ENCODE measurements at places on chromosomes 16 and 17.

GRCh38 chr16:86814256-86814655 lies 235.9 kb downstream of the FOXL1 start:
- DNase-seq = no peak

DNA sequence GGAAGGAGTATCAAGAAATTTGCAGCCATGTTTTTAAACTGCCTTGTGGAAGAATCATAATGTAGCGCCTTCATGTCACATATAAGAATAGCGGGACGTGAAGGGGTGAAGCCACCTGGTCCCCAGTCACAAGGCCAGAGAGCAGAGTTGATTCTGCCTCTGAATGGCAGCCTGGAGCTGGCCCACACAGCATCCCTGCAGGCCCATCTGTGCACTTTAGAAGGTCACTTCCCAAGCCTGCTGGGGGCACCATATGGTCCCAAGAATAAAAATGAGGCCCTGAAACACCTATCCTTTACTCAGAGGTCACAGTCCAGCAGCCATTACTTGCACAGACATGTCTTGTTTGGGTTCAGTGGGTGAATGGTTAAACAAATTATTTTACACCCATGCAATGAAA lies 15.0 kb downstream of the CD300E start:
- DNase-seq = no peak

DNA sequence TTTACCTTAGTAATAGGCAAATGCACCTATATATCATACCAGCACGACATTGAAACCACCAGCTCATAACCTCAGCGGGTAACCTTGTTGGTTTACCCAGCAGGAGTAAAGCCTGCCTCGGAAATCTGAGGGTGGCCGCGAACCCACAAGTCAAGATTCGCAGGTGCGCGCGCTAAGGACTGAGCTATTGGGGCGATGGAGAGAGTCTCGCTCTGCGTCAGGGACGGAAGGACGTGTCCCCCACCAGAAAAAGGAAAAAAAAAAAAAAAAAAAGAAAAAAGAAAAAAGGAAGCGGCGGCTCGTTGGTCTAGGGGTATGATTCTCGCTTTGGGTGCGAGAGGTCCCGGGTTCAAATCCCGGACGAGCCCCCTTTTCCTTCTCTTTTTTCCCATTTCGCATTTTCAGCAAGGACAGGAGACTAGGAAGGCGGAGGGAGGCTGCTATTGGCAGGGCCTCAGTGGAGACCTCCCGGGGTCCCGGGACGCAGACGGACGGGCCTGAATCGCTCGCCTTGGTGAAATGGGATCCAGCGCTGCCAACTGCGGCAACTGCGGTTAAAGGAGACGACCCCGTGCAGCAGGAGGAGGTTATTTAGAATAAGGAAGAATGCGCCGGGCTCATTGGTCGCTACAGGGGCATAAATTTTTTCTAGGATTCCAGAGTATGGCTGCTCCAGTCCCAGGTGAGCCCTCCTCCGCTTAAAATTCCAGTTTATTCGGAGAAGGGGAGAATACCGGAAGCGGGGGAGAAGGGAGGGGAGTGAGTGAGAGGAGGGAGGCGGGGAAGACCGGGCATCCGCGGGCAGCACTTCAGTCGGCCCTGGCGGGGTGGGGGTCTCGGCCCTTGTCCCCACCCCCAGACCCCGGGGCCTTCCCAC lies at the start of gene OR1F1:
TSS of gene OR1F1 (plus strand) at position 407 of the 877 bp plus-strand sequence.
- DNase-seq = peak; percentile 66

- peak; percentile 52 for DNase-seq
Measured at GRCh38 chr17:48052956-48053757, 5.0 kb downstream of the NFE2L1 start.

GRCh38 chr16:4038448-4038847 lies 77.8 kb downstream of the ADCY9 start:
- no peak for DNase-seq

DNA sequence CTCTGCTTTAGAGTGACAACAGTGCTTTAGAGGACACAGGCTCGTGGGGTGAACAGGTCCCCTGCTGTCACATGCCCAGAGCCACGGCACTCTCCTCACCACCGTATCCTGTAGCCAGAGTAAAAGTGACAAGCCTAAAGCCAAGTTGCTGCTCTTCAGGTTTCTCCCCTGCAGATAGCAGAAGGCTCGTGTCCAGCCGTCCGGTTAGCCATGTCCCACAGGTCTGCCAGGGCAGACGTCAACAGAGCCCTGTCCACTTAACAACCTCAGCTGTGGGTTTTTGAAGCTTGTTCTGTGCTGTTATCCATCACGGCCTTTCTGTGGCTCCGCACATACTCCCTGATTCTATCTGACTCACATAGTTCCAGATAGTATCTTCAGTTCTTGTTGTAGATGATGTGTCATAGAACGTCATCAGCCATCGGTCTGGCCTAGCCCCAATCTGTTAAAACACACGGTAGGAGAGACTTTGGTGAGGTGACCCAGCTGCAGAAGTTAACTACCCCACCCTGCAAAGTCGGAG lies 100.7 kb downstream of the SOCS1 start:
- no peak for DNase-seq

DNA sequence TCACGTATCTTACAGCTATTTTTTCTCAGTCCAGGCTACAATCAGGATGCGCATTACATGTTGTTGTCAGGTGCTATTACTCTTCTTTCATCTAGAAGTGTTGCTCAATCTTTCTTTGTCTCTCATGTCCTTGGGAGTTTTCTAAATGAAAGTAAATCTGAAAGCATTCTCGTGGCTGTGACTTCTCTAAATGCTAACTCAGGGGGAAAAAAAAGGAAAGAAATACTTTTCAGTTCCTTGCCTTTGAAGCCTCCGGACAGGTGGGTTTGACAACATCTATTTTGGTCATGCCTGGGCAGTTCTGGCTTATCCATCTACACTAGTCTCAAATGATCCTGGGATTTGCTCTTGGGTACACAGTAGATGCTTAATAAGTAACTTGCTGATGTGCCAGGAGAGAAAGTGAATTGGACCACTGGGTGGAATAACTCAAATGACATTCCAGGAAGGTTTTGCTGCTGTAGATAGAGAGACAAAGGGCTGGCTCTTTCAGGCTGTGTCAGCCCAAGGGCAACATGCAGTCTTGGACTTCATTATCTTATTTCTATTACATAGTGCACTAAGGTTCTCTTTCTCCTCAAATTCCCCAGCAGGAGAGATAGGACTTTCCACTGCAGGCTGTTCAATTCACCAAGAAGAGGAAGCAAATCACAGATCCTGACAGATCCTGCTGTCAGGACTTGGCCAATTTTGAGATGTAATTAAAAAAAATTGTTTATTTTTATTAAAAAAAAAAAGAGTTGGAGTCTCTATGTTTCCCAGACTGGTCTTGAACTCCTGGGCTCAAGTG lies 63.6 kb upstream of the NFAT5 start:
- DNase-seq = no peak

DNA sequence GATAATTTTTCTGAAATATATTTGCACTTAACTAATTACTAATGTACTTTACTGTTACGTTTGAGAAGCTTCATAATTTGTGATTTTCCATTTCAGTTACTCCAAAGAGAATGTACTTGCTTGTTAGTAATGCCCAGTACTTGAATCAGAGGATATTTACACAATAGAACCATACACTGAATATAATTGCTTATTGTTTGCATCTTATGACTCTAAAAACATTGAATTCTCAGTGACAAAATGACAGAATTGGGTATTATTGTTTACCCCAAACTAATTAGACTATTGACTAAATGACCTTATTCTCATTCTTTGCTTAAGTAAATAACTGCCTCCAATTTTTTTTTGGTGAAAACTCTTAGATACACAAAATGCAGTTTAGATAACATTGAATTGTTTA lies 8.9 kb downstream of the CCP110 start:
- no peak for DNase-seq

DNA sequence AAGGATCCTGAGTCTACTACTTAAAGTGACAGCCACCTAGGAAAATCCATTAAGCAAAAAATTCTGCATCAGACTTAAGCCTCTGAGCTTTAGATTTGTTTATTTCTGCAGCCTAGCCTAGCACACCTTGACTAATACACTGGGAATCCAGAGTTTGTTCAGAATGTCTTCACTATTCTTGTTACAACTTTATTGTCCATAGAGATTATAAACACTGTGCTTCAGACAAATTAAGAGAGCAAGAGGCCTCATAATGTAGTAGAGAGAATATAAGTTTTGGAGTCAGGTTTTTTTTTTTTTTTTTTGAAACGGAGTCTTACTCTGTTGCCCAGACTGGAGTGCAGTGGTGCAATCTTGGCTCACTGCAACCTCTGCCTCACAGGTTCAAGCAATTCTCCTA lies 8.9 kb upstream of the THUMPD1 start:
- no peak for DNase-seq
